Endothelial cell of umbilical vein (primary cell): ENCODE measurements at places on chromosomes 12 and 14. TPM values are rescaled to one million over a fixed set of nuclear protein-coding genes. Genes with fewer than 3 reads are reported as not detected.

GRCh38 chr12:75722714-75723200 is 211.3 kb upstream of the KRR1 start:
- H3K4me1 ChIP-seq: peaks cover 46% of the 10 kb centered on the region
- H3K27ac ChIP-seq: peak overlapping the region; percentile 92
- H3K36me3 ChIP-seq: no peaks in the 10 kb centered on the region
- no peak overlapping the region for H3K4me3 ChIP-seq

DNA sequence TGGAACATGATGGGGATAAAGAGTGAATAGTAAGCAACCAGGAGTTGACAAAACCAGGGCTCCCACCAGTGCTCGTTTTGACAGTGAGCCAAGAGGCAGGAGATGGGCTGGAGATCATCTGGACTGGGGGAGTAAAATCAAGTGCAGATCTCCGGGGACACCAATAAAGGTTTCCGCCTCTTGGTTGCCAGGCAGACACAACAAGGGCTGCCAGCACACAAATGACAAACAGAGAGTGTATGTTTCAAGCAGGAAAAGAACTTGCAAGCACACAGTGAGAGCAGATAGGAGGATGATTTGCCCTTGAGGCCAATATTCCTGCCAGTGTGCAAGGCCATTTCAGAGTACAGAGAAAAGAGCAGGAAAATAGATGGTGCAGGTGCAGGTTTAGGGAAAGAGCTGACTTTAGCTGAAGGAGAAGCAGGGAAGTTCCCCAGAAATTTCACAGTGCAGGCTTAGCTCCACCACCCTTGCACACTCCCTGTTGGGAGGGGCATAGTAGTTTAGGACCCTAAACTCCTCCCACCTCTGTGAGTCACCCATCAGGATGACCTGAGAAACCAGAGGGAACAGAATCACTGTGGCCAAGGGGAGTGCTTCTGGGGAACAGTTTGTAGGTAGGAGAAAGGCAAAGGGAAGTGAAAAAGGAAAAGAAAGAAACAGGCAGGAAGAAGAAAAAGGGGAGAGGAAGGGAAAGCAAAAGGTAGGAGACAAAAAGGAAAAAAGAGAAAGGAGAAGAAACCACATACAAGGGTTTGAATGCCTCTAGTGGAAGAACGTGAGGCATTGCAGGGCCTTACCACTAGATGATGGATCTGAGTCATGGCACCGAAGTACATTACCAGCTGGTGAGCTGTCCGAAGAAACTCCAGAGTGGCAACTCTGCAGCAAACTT is 404.4 kb downstream of the SLC6A15 start:
- no peak overlapping the region for H3K27ac ChIP-seq
- H3K36me3 ChIP-seq: no peaks in the 10 kb centered on the region
- no peaks in the 10 kb centered on the region for H3K27me3 ChIP-seq
- no peaks in the 10 kb centered on the region for H3K4me1 ChIP-seq

- peaks cover 4% of the 10 kb centered on the region for H3K27me3 ChIP-seq
- no peaks in the 10 kb centered on the region for H3K36me3 ChIP-seq
- DNase-seq: no peak
Observed at GRCh38 chr12:24078318-24078765, 128.9 kb upstream of the SOX5 start.

DNA sequence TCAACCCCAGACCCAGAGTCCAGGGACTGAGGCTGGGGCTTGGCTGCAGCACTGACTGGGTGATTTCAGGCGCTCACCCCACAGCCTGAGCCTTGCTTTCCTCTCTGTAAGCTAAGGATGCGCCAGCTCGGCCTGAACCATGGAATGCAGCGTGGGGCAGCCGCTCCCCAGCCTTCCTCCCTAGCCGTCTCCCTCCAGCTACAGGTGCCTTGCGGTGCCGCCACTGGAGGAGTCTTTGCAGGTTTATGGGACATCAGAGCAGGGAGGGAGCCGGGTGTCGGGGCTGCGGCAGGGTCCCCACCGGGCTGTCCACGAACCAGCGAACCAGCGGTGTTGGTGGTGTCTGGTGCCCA is 19.4 kb downstream of the PPP2R5C start:
- no peaks in the 10 kb centered on the region for H3K36me3 ChIP-seq
- no peak overlapping the region for H3K4me3 ChIP-seq
- H3K4me1 ChIP-seq: no peaks in the 10 kb centered on the region
- H3K27me3 ChIP-seq: peaks cover 40% of the 10 kb centered on the region
- no peak overlapping the region for H3K27ac ChIP-seq
- no peak for DNase-seq

DNA sequence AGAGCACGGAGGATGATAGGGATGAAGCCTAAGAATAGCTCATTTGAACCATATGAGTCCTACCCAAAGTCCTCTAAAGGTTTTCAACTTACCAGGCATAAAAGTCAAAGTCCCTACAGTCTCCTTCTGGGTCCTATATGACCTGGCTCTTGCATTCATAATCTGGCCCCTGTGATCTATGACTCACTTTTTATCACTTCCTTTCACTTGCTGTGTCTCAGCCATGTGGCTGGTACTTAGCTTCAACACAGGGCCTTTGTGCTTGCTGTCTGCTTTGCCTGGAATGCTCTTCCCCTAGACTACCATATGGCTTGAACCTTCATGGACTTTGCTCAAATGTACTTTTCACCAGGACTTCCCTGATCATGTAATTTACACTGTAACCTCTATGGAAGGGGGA is 137.6 kb upstream of the TMTC1 start:
- no peaks in the 10 kb centered on the region for H3K36me3 ChIP-seq
- no peaks in the 10 kb centered on the region for H3K27me3 ChIP-seq
- DNase-seq: peak; percentile 84
- no peak overlapping the region for H3K4me3 ChIP-seq
- H3K27ac ChIP-seq: peak overlapping the region; percentile 13

DNA sequence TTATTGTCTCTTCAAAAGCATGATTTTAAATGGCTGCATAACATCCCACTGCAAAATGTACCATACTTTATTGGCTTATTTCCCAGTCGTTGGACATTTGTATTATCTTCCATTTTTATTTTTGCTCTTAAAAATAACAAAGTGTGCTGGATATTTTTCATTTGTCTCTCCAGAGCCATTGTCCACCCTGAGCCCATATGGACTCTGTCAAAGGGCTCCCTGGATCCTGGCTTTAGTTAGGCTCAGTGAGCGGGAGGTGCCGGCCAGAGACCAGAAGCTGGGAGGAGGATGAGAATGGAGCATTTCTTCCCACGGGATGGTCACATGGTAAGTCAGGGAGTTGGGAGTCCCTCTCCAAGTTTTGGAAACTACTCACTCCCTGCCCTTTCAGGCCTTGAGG is 296.9 kb downstream of the NUAK1 start:
- no peak for DNase-seq
- no peaks in the 10 kb centered on the region for H3K4me1 ChIP-seq
- H3K27ac ChIP-seq: no peak overlapping the region

DNA sequence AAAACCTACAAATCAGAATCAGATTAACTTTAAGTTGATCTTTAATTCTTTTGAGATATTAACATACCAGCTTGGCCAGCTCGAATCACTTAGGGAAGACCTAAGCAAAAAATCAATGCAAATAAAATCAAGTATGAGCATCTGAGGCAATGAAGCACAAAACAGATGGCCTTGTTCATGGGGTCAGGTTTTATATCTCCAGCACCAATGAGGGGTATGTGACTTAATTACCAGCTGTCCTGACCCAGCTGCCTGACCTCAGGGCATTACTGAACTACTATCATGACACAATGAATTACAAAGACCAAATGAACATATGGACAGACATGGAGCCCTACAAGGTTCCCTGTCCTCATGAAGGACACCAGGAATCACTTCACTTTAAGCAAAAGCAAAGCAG is 70.5 kb downstream of the FGD6 start:
- H3K4me3 ChIP-seq: no peak overlapping the region
- H3K27ac ChIP-seq: no peak overlapping the region
- H3K27me3 ChIP-seq: no peaks in the 10 kb centered on the region
- DNase-seq: no peak

GRCh38 chr12:2108975-2109671 is 56.3 kb downstream of the CACNA1C start:
- no peaks in the 10 kb centered on the region for H3K4me1 ChIP-seq
- no peak overlapping the region for H3K27ac ChIP-seq
- H3K27me3 ChIP-seq: no peaks in the 10 kb centered on the region
- H3K36me3 ChIP-seq: no peaks in the 10 kb centered on the region
- no peak for DNase-seq

DNA sequence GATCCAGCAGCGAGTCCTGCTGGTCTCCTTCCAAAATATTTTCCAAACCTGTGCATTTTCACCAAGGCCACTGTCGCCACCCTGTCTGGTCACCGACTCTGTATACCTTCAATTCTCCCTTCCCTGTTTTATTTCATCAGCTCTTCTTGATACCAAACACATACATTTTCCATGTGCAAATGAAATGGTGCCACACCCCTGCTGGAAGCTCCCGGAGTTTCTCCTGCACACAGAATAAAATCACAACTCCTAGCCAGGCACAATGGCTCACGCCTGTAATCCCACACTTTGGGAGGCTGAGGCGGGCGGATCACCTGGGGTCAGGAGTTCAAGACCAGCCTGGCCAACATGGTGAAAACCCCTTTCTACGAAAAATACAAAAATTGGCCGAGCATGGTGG is 14.0 kb downstream of the VSIG10 start:
- H3K27ac ChIP-seq: no peak overlapping the region
- H3K4me3 ChIP-seq: no peak overlapping the region
- H3K27me3 ChIP-seq: no peaks in the 10 kb centered on the region
- H3K36me3 ChIP-seq: no peaks in the 10 kb centered on the region

DNA sequence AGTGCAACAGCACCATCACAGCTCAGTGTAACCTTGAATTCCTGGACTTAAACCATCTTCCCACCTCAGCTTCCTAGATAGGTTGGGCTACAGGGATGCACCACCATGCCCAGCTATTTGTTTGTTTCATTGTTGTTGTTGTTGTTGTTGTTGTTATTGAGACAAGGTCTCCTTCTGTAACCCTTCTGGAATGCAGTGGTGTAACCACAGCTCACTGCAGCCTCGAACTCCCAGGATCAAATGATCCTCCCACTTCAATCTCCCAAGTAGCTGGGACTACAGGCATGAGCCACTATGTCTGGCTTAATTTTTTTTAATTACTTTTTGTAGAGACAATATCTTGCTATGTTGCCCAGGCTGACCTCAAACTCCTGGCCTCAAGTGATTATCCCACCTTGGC is 1.2 kb upstream of the NEMP1 start:
- H3K27ac ChIP-seq: no peak overlapping the region
- peaks cover 10% of the 10 kb centered on the region for H3K4me1 ChIP-seq
- H3K4me3 ChIP-seq: no peak overlapping the region
- H3K27me3 ChIP-seq: no peaks in the 10 kb centered on the region
- no peaks in the 10 kb centered on the region for H3K36me3 ChIP-seq

- H3K27me3 ChIP-seq: no peaks in the 10 kb centered on the region
- H3K27ac ChIP-seq: no peak overlapping the region
- H3K4me3 ChIP-seq: no peak overlapping the region
Observed at GRCh38 chr14:83975841-83976770, 1553.8 kb upstream of the FLRT2 start.

DNA sequence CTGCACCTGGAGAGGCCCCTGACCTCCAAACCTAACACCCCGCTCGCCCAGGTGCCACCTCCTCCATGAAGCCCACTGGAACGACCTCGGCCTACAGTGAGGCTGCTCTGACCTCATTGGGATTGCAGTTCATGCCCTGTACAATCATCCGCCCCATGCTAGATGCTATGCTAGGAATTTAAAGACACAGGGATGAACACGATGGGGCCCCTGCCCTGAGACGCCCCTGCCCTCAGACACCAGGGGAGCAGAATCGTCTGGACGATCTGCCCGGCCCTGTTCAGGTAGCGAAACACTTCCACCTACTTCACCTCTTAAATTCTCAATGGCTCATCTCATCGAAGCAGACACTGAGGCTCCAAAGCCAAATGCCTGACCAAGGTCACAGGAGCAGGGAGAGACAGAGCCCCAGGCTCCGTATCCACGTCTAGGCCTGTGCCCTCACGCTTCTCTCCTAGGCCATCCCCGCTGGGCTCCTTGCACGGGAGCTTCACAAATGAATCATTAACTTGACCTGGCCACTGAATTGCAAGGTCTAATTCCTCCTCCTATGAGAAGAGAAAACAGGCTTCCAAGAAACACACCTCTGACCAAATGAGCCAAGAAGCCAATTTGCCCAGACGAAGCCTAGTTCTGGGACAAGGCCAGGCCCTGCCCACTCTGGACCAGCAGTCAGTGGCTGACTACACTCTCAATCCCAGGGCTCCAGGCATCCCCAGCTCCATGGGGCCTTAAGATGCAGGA is 35.2 kb downstream of the SCARB1 start:
- H3K27ac ChIP-seq: no peak overlapping the region
- no peaks in the 10 kb centered on the region for H3K4me1 ChIP-seq
- no peaks in the 10 kb centered on the region for H3K27me3 ChIP-seq
- no peak for DNase-seq
- no peaks in the 10 kb centered on the region for H3K36me3 ChIP-seq
- H3K4me3 ChIP-seq: no peak overlapping the region

- no peak for DNase-seq
- no peaks in the 10 kb centered on the region for H3K27me3 ChIP-seq
- H3K36me3 ChIP-seq: no peaks in the 10 kb centered on the region
Observed at GRCh38 chr14:43898687-43899086, 608.4 kb downstream of the FSCB start.

GRCh38 chr14:99916091-99916383 is 122.8 kb downstream of the EML1 start:
- H3K27me3 ChIP-seq: no peaks in the 10 kb centered on the region
- H3K36me3 ChIP-seq: peaks cover 6% of the 10 kb centered on the region
- H3K4me3 ChIP-seq: no peak overlapping the region
- no peak overlapping the region for H3K27ac ChIP-seq
- H3K4me1 ChIP-seq: no peaks in the 10 kb centered on the region

GRCh38 chr12:67671892-67672291 is 23.3 kb downstream of the DYRK2 start:
- H3K27ac ChIP-seq: no peak overlapping the region
- no peaks in the 10 kb centered on the region for H3K27me3 ChIP-seq
- no peaks in the 10 kb centered on the region for H3K4me1 ChIP-seq
- H3K36me3 ChIP-seq: no peaks in the 10 kb centered on the region

GRCh38 chr14:53626761-53627160 is 329.9 kb downstream of the BMP4 start:
- DNase-seq: no peak
- H3K27me3 ChIP-seq: peaks cover 5% of the 10 kb centered on the region
- no peaks in the 10 kb centered on the region for H3K36me3 ChIP-seq
- no peaks in the 10 kb centered on the region for H3K4me1 ChIP-seq

DNA sequence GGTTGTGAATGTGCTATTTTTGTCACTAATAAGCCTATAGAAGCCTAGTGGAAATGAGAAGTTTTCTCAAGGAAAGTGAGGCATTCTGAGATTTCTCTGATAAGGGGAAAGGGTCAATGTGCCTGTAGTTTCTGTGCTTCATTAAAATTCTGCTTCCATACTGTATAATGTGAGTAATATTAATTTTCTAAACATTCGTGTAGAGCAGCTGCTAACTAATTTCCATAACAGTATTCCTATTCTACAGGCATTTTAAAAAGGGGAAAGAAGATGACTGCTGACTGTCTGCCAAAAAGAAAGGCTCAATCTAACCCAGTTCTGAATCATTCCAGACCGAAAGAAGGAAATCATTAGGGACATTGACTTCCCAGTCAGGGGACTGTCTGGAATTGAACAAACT is 293.3 kb upstream of the TMPO start:
- H3K4me1 ChIP-seq: no peaks in the 10 kb centered on the region
- no peak overlapping the region for H3K4me3 ChIP-seq
- no peak overlapping the region for H3K27ac ChIP-seq
- H3K36me3 ChIP-seq: no peaks in the 10 kb centered on the region

The IL31 gene
- not detected in 2 replicates for total RNA-seq

The RERGL gene
- total RNA-seq: not detected in 2 replicates

The C3AR1 gene
- 0.21 and 0.22 TPM in 2 replicates for total RNA-seq

The PTHLH gene
- 0.60 and 1.1 TPM in 2 replicates for total RNA-seq

The NRL gene
- 0.62 and 0.71 TPM in 2 replicates for total RNA-seq

The PIWIL1 gene
- total RNA-seq: not detected in 2 replicates

The KRT78 gene
- total RNA-seq: not detected in 2 replicates

The CBLN3 gene
- 5.0 and 8.6 TPM in 2 replicates for total RNA-seq

The SLC17A8 gene
- total RNA-seq: not detected in 2 replicates

The P2RX2 gene
- total RNA-seq: not detected in 2 replicates

The DHRS4 gene
- total RNA-seq: 19.2 and 24.4 TPM in 2 replicates

The HSPB8 gene
- 10.1 and 10.8 TPM in 2 replicates for total RNA-seq

The TMTC1 gene
- 5.1 and 5.4 TPM in 2 replicates for total RNA-seq

The BEST3 gene
- 0.14 and 0.18 TPM in 2 replicates for total RNA-seq
